ENCODE measurements at places on chromosomes 1 and 21.

- DNase-seq: peak; percentile 14
Observed at GRCh38 chr1:193406901-193407300, 220.5 kb upstream of the B3GALT2 start.

DNA sequence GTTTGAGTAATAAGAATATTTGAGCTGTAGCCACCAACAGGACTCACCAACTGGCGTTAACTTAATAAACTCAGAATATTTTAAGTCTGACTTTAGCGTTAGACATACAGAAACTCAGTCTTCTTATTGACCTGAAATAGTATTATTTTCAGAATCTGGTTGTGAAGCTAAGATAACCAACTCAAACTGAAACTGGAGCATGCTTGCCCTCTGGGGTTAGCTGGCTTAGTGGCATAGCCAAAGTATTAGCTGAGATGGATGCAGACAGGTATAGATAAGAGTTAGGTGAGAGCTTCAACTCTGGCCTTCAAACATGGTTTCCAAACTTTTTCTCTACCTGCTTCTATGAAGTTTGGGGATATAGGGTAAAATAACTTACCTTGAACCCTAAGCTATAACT lies 40.5 kb downstream of the AMY1C start:
- DNase-seq: no peak

GRCh38 chr1:46582972-46583371 lies 21.1 kb downstream of the MKNK1 start:
- DNase-seq: no peak

GRCh38 chr1:248926401-248927182 lies 20.6 kb downstream of the PGBD2 start:
- DNase-seq: peak; percentile 14

- no peak for DNase-seq
Observed at GRCh38 chr1:168386492-168386891, 105.8 kb downstream of the TBX19 start.

GRCh38 chr1:21117597-21118001 lies 59.1 kb downstream of the EIF4G3 start:
- peak; percentile 29 for DNase-seq

- DNase-seq: no peak
Observed at GRCh38 chr1:14913482-14914177, 239.9 kb upstream of the TMEM51 start.

- DNase-seq: no peak
Observed at GRCh38 chr1:24720152-24720551, 25.1 kb upstream of the CLIC4 start.

DNA sequence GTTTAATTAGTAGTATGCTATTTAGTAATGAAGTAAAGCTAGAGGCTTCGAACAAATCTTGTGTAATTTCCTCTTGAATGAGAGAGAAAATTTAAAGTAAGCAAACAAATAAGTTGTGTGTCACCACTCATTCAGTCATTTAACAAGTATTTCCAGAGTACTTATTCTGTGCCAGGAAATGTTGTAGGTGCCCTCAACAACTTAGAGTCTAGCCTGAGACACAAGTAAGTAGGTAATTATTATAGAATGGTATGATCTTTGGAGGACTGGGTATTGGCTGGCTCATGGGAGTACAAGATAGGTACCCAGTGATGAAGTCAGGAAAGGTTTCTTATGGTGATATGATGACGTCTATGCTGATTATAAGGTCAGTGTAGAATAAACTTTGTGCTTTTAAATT lies 17.4 kb upstream of the METTL18 start:
- DNase-seq: no peak

Data from CMK (cell line).